ENCODE measurements at places on chromosomes 3 and 15.

DNA sequence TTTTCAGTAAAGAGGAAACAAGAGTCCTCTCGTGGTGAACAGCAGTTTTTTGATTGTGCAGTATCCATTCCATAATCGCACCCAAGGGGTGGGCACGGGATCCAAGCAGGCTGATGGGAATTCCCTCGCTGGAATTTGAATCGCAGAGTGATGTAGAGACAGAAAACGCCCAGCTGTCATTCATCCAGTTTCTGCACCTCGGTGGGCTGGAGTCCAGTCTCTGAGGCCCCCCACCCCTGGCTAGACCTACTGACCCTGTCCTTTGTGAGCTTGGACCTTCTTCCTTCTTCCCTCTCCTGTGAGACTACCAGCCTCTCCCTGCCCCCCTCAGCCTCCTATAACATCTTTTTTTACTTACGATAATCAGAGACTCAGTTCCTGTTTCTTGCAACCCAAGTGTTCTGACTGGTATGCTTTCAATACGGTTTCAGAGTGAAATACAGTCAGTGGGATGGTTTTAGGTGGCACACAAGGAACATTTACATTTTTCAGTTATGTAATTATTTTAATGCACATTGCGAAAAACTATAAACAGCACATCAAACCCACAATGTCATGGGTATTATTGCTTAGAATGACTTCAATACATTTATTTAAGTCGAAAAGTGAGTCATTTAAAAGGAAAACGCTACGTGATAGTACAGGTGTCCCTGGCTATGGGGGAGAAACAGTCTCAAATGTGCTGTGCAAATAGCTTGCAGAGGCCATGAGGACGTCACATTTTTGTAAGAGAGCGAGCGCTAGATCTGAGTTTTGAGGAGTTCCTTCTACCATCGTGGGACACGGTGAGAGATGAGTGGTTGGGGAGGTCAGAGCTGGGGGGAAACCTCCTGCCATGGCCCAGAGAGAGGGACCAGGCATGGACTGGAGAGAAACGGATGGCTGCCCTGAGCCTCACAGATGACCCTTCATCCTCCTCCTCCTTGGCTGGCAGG is 37.5 kb upstream of the CHST2 start:
- DNase-seq: no peak

DNA sequence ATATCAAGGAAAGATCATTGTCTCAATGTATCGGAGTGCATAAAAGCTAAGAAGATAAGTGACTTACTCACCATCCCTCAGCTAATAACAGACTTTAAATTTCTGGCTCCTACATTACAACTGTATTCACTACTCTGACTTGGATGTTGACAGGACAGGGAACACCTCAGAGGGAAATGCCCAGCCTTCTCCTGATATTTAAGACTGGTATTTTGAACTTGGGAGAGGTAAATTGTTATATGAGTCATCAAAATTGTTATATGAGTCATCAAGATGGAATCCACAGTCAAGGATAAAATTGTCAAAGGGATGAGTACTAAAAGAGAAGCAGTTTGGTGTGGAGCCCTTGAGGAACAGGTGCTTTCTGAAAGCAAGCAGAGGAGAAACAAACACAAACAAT is 961.4 kb downstream of the VGLL3 start:
- DNase-seq: no peak

- DNase-seq: no peak
Observed at GRCh38 chr3:50299929-50300680, 900 bp upstream of the HYAL3 start.

GRCh38 chr15:93865586-93865985 is 365.8 kb upstream of the MCTP2 start:
- no peak for DNase-seq
